Activated T-helper 2 cell treated with anti-CD3 and anti-CD28 coated beads, Interferon-gamma antibody, Interleukin-2, Interleukin-4, amounts not matched to agents 10 μg/mL and 5 μg/mL and 100 μg/mL, durations not matched to agents 14 hours and 24 hours and 36 hours (primary cell): ENCODE measurements at places on chromosomes 16 and 17. TPM values are rescaled to one million over a fixed set of nuclear protein-coding genes. Genes with fewer than 3 reads are reported as not detected.
A peak's percentile ranks its signal among the peaks of the same experiment; 100 is the strongest.

DNA sequence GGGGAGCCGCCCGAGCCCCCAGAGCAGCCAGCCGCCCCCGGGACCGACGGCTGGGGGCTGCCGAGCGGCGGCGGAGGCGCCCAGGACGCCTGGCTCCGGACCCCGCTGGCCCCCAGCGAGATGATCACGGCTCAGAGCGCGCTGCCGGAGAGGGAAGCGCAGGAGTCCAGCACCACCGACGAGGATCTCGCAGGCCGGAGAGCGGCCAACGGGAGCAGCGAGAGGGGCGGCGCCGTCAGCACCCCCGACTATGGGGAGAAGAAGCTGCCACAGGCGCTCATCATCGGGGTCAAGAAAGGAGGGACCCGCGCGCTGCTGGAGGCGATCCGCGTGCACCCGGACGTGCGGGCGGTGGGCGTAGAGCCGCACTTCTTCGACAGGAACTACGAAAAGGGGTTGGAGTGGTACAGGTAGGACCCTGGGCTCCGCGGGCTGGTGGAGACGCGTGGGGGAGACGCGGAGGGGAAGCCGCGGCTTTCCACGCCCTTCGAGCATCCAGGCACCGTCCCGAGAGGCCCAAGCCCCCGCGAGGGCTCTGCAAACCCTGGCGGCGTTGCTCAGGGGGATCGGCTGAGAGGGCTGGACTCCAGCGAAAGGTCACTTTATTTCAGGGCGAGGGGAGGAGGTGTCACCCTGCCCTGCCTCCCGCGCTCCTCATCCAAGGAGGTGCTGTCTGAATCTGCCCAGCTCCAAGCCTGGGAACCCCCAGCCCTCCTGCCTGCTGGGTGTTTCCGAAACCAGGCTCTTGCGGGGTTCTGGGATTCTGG lies 1.2 kb downstream of the HS3ST4 start:
- H3K4me3 ChIP-seq, result no peak overlapping the region
- no peak overlapping the region for H3K27ac ChIP-seq
- no peak for DNase-seq
- no peaks in the 10 kb centered on the region for H3K36me3 ChIP-seq
- H3K27me3 ChIP-seq, result peaks cover 60% of the 10 kb centered on the region
- H3K4me1 ChIP-seq, result no peaks in the 10 kb centered on the region

DNA sequence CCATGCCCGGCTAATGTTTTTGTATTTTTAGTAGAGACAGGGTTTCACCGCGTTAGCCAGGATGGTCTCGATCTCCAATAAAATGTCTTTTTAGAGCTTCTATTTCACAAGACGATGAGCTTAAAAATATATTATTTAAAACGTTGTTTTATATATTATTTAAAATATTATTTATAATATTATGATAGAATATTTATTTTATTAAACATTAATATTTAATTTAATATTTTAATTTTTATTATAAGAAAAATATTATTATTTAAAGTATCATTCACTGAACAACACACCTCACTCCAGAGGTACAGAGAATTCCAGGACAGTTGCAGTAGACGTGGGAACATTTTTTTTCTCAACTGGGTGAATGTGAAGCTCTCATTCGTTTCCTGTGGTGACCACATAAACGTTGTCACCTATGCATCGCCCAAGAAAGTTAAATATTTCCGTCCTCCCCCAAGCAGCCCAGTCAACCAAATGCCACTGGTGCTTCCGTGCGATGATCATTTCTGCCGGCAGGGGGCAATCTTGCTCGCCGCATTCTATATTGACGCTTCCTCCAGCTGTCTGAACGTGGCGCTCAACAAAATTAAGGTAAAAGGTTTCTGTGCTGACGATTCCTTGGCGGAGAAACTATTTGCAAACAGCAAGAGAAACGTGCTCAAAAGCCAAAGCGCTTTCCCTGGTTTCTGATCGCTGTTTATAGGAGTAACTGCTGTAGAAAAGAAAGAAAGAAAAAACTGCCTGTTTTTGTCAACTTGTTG lies 41.7 kb upstream of the PRSS54 start:
- no peak overlapping the region for H3K27ac ChIP-seq
- peaks cover 7% of the 10 kb centered on the region for H3K4me1 ChIP-seq
- no peaks in the 10 kb centered on the region for H3K36me3 ChIP-seq
- DNase-seq, result peak; percentile 78
- H3K27me3 ChIP-seq, result no peaks in the 10 kb centered on the region

- H3K4me3 ChIP-seq, result no peak overlapping the region
- peaks cover 7% of the 10 kb centered on the region for H3K4me1 ChIP-seq
- H3K27ac ChIP-seq, result no peak overlapping the region
- H3K27me3 ChIP-seq, result no peaks in the 10 kb centered on the region
- no peaks in the 10 kb centered on the region for H3K36me3 ChIP-seq
- DNase-seq, result no peak
Measured at GRCh38 chr17:61009663-61010062, 332.0 kb downstream of the BCAS3 start.

DNA sequence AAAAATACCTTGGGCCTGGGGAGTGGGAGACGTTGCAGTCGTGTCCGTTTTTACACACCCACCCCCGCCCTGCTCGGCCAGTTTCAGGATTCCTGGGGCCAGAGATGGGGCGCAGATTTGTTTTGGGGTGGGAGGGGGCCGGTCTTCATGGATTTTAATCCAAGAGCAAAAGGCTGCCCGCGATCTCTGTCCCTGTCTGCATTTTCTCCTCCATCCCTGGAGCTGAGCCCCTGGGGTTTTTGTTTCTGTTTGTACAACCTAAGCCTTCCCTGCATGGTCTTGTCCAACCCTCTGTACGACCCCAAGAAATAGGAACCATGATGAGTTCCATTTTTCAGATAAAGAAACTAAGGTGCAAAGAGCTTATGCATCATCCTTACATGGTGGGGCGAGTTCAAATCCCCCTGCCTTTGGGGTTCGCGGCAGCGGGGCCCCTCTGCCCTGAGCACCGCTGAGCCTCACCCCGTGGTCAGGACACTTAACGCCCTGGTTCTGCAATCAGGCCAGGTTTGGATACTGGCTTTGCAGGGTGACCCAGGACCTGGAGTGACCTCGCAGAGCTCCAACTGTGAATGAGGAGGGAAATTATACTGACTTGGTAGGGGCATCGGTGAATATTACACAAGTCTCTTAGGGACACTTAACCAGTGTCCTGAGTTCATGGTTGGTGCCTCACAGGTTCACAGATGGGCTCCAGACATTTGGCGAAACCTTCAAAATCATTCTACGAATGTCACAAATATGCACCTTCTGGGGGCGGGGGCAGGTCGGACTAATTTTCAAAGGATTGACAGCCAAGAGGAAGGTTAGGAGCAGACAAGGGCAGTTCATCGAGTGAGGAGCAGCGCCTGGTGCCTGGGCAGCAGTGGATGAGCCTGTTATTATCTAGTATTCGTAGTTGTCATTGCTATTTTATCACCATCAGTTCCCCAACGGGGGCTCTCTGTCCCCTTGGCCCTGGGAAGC lies 4.1 kb upstream of the FOXF1 start:
- H3K27me3 ChIP-seq, result peaks cover 72% of the 10 kb centered on the region
- H3K4me1 ChIP-seq, result peaks cover 13% of the 10 kb centered on the region
- no peaks in the 10 kb centered on the region for H3K36me3 ChIP-seq
- H3K27ac ChIP-seq, result no peak overlapping the region
- DNase-seq, result no peak

GRCh38 chr17:40338058-40338457 lies 26.5 kb downstream of the GJD3 start:
- H3K27ac ChIP-seq, result peak overlapping the region; percentile 62
- H3K4me3 ChIP-seq, result peak overlapping the region; percentile 14

- H3K27ac ChIP-seq, result peak overlapping the region; percentile 93
- DNase-seq, result peak; percentile 81
- peak overlapping the region; percentile 77 for H3K4me3 ChIP-seq
- H3K4me1 ChIP-seq, result peaks cover 42% of the 10 kb centered on the region
- H3K27me3 ChIP-seq, result peaks cover 6% of the 10 kb centered on the region
Measured at GRCh38 chr17:77881545-77881944, 77.0 kb upstream of the TNRC6C start.

- no peak for DNase-seq
- no peak overlapping the region for H3K27ac ChIP-seq
- H3K4me3 ChIP-seq, result no peak overlapping the region
- no peaks in the 10 kb centered on the region for H3K36me3 ChIP-seq
Measured at GRCh38 chr16:49620869-49621240, 235.1 kb downstream of the ZNF423 start.

GRCh38 chr17:46035112-46035818 lies 36.2 kb downstream of the STH start:
- no peak overlapping the region for H3K4me3 ChIP-seq
- H3K27me3 ChIP-seq, result no peaks in the 10 kb centered on the region
- H3K4me1 ChIP-seq, result peaks cover 18% of the 10 kb centered on the region
- H3K36me3 ChIP-seq, result peaks cover 83% of the 10 kb centered on the region

GRCh38 chr16:81198635-81199034 lies 39.9 kb upstream of the BCO1 start:
- H3K36me3 ChIP-seq, result no peaks in the 10 kb centered on the region
- H3K27ac ChIP-seq, result no peak overlapping the region
- DNase-seq, result no peak
- no peaks in the 10 kb centered on the region for H3K27me3 ChIP-seq
- H3K4me1 ChIP-seq, result no peaks in the 10 kb centered on the region

DNA sequence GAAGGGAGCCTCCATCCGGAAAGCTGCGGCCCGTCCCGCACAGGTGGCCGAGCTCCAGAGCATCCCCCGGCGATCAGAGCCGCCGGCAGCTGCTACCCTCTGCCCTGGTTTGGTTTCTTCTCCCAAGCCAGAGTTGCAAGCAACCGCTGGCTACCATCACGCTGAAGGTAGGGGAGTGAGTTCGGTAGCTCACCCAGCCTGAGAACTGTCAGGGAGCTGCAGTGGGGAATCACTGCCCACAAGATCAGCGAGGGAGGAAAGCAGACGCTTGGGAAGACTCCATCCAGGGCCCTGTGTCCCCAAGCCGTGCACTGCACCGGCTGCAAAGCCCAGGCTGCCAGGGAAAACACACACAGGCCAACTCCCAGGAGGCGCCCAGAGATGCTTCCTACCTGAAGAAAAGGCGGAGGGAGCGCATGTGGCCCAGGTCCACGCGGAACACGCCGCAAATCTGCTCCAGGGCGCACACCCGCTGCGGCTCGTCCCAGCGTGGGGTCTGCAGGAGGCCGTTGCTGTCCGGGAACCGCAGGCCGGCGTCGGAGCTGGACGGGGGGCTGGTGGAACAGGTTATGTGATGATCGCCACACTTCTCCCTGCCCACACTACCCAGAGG lies 83.3 kb downstream of the TBC1D16 start:
- H3K4me1 ChIP-seq, result no peaks in the 10 kb centered on the region
- DNase-seq, result no peak
- H3K4me3 ChIP-seq, result no peak overlapping the region
- H3K27me3 ChIP-seq, result peaks cover 1% of the 10 kb centered on the region
- no peaks in the 10 kb centered on the region for H3K36me3 ChIP-seq

The SEPTIN12 gene
- not detected in 2 replicates for total RNA-seq

The CACNG1 gene
- not detected in 2 replicates for total RNA-seq

The EPX gene
- total RNA-seq, result not detected in 2 replicates

The CHST6 gene
- total RNA-seq, result not detected in 2 replicates

The LGALS9B gene
- not detected in 2 replicates for total RNA-seq

The CA4 gene
- not detected in 2 replicates for total RNA-seq
